ENCODE measurements at places on chromosomes 3 and 15. TPM values are rescaled to one million over a fixed set of nuclear protein-coding genes. Genes with fewer than 3 reads are reported as not detected.

Gene SKOR1
- total RNA-seq: 0.15 TPM

Gene FAM81A
- total RNA-seq: 0.33 TPM

Gene MINDY4B
- total RNA-seq: not detected

Gene CDC25A
- 2.6 TPM for total RNA-seq

Gene DNAJC19
- 31.3 TPM for total RNA-seq
